AG04450 (cell line): ENCODE measurements at places on chromosomes 2 and 18.

DNA sequence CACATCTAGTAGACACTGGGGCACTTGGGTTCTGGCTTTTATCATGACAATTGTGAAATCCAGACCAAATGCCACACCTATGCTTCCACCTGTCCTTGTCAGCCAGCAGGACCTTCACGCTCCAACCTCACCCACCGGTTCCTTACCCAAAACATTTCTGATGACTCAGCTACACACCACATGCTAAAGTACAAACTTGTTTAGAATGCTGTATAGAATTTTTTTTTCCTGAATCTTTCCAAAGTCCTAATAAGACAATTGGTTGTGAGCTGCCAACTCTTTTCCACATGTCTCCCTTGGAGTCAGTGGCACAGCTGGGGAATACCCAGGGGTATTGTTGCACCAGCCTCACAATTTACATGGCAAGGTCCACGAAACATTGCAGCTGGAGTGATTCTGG lies 75.5 kb upstream of the LPIN2 start:
- DNase-seq = no peak

DNA sequence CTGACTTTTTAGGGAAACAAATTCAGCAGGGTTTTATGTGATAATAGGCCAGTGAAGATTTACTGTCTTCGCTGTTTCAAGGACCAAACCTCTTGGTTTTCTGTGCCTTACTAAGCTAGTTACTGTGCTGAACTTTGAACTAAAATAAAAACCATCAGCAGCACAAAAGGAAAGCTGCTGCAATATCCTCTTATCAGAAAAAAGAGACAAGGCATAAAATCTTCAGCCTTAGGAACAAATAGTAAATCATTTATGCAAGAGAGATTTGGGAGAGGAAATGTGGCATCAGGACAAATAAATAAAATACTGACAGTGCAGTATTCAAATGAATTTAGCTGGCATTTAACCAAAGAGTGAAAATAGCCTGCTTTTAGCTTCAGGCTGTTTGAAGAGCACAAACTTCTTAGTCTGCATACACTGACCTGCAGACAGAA lies 64.1 kb upstream of the EHBP1 start:
- DNase-seq = no peak

DNA sequence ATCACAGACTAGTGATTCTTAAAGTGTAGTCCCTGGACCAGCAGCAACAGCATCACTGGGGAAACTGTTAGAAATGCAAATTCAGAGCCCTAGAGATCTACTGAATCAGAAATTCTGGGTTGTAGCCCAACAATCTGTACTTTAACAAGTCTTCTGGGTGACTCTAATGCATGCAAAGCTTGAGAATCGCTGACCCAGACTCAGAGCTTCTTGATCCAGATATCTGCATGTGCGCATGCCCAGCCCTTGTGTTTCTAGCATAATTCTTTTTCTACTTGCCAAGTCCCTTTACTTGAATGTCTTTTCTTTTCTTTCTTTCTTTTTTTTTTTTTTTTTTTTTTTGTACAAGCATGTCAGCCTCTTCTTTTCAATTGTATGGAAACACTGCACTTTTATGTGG lies 60.4 kb downstream of the FIGN start:
- no peak for DNase-seq

- no peak for DNase-seq
Observed at GRCh38 chr2:192888109-192888508, 693.4 kb upstream of the TMEFF2 start.

DNA sequence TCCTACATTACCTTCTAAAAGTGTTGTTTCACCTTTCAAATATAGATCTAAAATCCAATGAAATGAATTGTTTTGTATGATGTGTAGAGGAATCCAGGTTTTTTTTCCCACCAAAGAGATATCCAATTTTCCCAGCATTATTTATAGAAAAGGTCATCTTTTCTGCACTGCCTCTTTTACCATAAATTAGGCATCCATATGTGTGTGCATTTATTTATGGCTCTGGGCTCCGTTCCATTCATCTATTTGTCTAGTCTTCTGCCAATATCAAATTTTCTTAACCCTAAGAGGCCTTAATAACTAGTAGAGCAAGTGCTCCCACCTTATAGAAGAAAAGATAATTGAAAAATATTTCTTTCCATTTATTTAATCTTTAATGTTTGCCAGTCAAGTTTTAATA lies 88.3 kb downstream of the ATAD2B start:
- no peak for DNase-seq

DNA sequence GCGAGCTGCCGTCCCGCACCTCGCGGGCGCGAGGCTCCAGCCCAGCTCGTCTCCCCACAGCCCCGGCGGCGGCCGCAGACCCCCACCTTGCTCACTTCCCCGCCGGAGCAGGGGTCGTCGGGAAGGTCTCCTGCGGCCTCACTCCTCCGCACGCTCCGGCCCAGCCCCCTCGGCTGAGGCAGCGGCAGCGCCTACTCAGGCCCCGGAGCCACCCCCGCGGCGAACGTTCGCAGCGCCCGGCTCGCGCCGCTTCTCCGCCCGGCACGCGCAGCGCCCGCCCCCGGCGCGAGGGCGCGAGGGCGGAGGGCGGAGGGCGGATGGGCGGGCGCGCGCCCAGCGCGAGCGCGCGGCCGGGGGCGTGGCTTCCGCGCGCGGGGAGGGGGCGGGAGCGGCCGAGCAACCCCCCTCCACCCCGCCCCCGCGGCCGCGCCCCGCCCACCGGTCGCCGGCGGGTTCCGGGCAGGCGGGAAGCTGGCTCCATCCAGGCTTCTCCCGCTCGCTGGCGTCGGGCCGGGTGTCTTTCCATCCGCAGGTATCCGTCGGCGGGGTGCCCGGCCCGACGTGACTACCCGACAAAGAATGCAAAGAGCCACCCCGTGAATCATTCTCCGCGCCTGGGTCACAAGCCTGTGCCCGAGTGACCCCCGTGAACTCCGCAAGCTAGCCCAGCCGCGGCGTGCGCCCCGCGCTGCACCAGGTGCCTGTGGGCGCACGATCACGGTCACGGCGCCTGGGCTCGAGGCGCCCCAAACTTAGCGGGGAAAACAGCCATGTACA lies at the start of gene DTNB:
TSS of gene DTNB (minus strand) at position 278 of the 777 bp plus-strand sequence. CDS start 20,917 bp downstream, outside the sequence.
- no peak for DNase-seq

GRCh38 chr2:101808006-101808562 lies 110.6 kb downstream of the MAP4K4 start:
- no peak for DNase-seq

DNA sequence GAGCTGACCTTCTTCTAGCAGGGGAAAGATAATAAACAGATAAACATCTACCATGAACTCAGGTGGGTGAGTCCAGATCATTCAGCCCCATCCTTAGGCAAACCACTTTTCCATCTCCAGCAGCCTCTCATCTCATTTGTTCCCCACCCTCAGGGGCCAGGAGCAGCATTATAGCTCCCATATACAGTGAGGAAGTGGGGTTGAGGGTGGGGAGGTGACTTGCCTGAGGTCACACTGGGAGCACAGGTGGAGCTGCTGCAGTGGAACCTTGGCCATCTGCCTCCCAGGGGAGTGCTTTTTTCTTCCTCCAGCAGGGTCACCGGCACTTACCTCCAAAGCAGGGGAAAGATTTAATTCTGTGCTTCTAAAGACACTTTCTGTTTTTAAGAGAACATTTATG lies 212.5 kb upstream of the SMAD2 start:
- no peak for DNase-seq

GRCh38 chr2:32835148-32835547 lies 111.6 kb upstream of the LTBP1 start:
- DNase-seq = no peak

DNA sequence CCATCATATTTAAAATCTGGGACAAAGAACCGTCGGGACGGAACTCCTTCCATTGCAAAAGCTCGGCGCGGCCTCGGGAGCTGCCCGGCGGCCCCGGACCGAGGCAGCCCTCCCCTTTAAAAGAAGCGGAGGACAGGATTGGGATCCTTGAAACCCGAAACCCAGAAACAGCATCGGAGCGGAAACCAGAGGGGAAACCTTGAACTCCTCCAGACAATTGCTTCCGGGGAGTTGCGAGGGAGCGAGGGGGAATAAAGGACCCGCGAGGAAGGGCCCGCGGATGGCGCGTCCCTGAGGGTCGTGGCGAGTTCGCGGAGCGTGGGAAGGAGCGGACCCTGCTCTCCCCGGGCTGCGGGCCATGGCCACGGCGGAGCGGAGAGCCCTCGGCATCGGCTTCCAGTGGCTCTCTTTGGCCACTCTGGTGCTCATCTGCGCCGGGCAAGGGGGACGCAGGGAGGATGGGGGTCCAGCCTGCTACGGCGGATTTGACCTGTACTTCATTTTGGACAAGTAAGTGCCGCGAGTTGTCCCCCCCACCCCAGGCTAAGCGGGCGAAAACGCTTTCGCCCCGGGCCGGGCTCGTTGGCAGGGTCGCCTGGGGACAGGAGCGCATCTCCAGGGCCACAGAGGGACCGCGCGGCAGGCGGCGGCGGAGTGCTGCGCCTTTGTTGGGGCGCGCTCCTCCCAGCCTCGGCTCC lies at the start of gene ANTXR1:
TSS of gene ANTXR1 (plus strand) at position 38 of the 698 bp plus-strand sequence. CDS start at position 359, 321 bp downstream.
- DNase-seq = peak; percentile 45

DNA sequence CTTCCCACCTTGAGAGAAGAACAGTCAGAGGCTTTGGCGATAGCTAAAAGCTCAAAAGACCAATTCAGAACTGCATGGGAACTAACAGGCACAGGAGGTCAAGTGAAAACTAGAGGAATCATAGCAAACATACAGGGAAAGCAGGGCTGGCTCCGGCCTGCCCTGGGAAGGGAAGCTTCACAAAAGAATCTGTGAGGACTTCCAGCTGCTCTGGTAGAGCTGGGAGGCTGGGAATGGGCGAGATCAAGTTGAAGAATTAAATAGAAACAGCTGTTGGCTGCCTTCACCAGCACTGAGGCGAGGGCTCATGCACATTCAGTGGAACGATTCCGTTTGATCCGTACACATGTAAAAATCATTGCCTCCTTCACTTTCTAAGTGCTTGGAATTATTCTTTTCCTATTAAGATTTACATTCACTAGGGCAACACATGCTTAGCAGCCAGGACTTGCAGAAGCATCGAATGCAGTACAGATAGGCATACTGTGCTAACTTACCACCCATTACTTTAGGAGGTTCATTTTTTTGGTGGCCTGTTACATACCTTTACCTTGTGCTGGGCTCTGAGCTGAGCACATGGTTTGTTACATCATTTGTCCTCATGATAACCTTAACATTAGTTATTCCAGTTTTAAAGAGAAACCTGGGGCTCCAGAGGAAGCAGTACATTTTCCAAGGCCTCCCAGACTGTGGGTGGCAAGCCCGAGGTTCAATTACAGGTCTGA lies 125.4 kb upstream of the RNF152 start:
- DNase-seq = peak; percentile 94

DNA sequence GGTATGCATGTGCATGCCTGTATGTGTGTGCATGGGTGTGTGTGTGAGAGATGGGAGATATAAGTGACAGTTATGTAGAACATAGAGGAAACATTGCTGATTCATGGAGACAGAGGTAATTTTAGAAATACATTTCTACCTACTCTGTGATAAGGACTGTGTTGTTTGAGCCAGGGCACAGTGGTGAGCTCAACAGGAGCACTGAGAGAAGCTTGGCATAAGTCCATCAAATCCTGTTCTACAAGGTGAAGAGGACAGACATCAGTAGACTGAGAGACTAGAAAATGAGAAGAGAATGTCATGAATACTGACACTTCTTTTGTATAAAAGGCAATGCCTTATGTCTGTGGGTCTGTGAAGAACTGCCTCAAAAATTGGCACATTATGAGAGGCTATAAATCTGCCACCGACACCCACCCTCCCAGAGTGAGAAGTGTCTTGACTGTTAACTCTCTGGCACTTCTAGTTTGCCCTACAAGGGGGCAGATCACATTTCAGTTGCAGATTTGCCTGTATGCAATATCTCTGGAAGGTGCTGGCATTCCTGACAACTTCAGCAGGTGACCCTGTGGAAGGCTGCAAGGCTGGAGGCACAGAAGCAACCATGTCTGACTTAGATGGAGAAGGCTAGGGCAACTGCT lies 962.3 kb upstream of the NRXN1 start:
- DNase-seq = no peak

DNA sequence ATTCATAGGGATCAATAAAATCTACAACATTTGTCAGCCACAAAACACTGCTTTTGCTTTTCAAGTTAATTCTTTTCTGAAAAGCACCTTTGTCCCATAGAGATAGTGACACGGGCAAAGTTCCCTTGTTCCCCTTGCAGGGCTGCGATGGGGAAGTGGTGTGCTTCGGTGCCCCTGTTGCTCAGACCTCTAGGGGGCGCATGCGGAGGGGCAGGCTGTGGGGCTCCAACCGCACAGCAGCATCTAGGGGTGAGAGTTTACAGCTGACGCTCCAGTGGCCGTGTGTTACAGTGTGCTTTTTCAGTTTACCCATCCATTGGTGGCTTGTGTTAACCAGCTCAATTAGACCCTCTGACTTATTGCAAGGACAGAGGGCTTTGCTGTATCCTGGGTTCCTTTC lies 1432.2 kb upstream of the ACVR2A start:
- no peak for DNase-seq

GRCh38 chr2:39142904-39143605 lies 22.2 kb upstream of the SOS1 start:
- DNase-seq = no peak

DNA sequence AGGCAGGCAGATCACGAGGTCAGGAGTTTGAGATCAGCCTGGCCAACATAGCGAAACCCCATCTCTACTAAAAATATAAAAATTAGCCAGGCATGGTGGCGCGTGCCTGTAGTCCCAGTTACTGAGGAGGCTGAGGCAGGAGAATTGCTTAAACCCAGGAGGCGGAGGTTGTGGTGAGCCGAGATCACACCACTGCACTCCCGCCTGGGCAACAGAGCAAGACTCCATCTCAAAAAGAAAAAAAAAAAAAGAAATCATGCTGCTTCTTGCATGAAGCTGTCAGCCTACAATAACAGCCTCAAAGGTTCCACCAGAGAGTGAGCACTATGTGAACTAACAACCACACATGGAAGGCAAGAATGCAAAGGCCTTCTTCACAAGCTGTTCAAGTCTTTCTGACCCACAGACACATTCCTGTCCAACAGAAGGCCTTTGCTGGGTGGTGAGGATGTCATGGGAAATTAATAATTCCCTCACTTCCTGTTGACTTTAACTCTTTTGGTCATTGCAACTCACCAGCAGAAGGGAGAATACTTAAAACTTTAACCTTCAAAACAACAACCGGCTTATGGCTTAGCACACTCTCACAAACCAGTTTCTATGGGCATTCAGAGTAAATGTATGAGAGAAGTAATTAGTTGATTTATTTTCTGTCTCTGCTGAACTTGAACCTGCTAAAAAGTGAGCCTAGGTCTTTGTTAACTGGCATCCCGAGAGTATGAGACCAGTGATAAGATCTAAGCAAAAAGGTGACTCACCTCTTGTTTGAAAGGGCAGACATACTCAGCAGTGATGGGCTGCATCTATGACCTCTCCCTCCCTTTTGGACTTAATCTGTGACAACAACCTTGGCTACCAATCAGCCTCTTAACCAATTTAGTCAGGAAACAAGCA lies 11.8 kb downstream of the PLEKHM3 start:
- no peak for DNase-seq

GRCh38 chr2:215499331-215499730 lies 63.5 kb upstream of the FN1 start:
- no peak for DNase-seq

GRCh38 chr18:55405475-55405874 lies 182.5 kb downstream of the TCF4 start:
- no peak for DNase-seq

- DNase-seq = no peak
Observed at GRCh38 chr2:154203206-154203605, 331.5 kb downstream of the GALNT13 start.
